Caco-2 (cell line): ENCODE measurements at places on chromosomes 5 and 9. TPM values are rescaled to one million over a fixed set of nuclear protein-coding genes. Genes with fewer than 3 reads are reported as not detected.

FGF18 gene
- 1.3 and 2.1 TPM in 2 replicates for total RNA-seq

DNA sequence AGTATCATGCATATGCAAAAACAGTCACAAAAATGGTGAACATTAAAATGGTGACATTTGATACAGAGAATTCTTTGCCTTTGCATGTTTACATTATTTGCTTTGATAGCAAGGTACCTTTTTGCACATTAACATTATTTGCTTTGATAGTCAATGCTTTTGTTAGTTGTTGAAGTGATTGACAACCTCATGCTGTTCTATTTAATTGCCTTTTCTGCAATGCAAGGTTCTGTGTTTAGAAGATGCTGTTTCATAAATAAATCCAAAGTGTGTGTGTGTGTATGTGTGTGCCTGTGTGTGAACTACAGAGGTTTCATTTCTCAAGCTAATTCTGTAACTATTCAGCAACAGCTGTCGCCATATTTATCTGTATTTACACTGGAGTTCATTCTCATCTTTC, 668.7 kb downstream of the NR2F1-AS1 start:
- no peak for DNase-seq

- no peak for DNase-seq
Measured at GRCh38 chr9:79408200-79408599, 163.6 kb upstream of the TLE4 start.

DNA sequence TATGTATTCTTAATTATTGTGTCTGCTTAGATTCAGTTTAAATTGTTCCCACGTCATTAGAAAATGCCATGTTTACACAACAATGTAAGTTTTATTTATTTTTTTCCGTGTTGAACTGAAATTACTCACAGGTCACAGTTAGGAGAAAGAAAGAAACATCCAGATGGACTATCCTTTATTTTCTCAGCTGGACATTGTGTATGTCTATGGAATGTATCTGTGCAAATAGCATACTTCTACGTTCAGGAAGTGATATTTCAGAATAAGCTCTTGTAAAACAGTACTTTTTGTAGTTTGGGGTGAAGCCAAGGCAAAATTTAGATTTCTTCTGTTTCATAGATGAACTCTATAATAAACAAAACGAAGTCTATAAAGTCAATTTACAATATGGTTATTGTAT, 249.0 kb upstream of the ZNF608 start:
- peak; percentile 26 for DNase-seq

RNF208 gene
- 6.3 and 6.5 TPM in 2 replicates for total RNA-seq

PCDHGC5 gene
- total RNA-seq = 0.21 and 0.25 TPM in 2 replicates

LVRN gene
- total RNA-seq = 0.27 and 0.42 TPM in 2 replicates

DNA sequence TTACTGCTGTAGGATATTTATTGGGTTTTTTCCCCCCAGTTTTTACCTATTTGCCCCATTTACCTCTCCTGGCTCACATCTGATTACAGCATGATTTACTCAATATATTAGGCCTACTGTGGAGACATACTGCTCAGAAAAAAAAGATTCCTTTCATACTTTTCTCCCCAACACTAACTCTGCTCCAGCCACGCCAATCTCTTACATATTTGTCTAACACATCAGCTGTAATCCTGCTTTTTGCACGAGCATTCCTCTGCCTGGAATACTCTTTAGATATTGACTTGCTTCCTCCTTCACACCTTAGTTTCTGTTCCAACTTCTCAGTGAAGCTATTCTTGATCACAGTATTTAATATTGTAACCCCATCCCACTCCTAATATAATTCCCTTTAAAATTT, 158.1 kb upstream of the VCAN start:
- DNase-seq = peak; percentile 7

- DNase-seq = no peak
Measured at GRCh38 chr5:5370059-5370774, 52.3 kb upstream of the ICE1 start.

- no peak for DNase-seq
Measured at GRCh38 chr5:111398013-111398412, 114.3 kb downstream of the STARD4 start.

NRARP gene
- total RNA-seq = 22.1 and 24.7 TPM in 2 replicates

DNA sequence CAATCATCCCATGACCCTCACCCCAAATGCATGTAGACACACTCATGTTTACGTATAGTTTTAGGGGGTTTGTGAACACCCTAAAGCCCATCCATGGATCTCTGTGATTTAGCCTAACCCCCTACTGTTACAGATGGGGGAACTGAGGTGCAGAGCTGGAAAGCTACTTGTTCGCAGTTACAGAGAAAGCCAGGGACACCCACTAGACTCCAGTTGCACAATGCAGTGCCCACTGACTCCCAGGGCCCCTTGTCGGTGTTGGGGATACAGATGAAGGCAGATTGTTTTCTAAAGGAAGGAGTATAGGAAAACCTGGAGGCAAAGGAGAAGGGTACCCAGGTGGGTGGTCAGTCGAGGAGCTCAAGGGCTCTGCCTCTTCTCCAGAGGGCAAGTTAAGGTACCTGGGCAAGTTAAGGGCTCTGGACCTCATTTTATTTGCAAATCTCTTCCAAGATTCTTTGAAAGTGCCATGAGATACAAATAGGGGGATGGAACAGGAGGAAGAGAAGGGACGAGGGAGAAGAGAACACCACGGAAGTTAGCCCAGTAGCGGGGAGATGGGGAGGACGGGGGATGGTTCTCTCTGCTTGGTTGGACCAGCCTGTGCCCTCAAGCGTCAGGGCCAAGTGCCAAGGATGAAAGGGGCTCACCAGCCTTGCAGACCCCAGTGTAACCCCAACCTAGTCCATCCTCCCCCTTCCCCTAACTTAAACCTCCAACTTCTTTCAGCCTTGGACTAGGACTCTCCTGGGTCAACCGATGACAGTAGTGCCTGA, 958 bp downstream of the MYOZ3 start:
- DNase-seq = no peak

GRCh38 chr5:118679264-118679940, 308.9 kb downstream of the DTWD2 start:
- DNase-seq = no peak

- no peak for DNase-seq
Measured at GRCh38 chr5:75651575-75652238, 40.5 kb downstream of the ANKDD1B start.

DNA sequence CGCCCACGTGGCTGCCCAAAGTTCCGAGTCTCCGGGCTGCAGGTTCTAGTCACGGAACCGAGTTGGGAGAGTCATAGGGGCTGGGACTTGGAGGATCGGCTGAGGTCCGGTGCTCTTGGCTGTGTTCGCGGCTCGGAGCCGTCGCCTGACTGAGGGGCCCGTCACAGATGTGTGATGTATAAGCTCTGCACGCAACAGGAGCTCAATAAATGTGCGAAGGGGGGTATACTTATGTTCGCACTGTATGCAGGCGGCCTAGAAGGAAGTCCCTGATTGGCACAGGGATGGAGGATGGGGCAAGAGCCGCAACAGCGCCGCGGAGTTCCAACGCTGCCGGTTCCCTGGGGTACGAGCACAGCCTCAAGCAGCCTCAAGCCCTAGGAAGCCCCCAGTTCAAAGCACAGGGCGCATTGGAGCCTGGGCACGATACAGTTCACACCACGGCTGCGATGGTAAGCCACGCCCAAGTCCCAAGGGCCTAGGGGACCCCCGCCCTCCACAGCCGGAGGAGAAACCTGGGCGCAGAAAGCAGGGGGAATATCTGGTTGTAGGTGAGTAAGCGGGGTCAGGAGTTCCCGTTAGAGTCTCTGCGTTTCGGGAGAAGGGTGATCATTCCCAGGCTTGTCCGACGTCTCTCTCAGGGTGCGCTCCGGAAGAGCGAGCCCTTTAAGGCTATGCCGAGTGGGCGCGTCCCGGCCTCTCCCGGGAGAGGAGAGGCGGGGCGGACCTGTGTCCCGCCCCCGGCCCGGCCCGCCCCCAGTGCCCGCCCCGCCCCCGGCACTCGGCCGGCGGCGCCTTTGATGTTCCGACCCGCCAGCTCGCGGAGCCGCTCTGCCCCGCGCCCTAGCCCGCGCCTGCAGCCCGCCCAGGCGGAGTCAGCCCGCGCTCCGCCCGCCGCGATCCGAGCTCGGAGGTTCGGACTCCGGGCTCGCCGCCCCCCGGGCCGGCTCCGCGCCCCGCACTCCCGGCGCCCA, at the start of gene TCF7:
TCF7 (plus strand) TSS at position 780 of the 974 bp plus-strand sequence. CDS start 226 bp downstream, outside the sequence.
- peak; percentile 88 for DNase-seq

DNA sequence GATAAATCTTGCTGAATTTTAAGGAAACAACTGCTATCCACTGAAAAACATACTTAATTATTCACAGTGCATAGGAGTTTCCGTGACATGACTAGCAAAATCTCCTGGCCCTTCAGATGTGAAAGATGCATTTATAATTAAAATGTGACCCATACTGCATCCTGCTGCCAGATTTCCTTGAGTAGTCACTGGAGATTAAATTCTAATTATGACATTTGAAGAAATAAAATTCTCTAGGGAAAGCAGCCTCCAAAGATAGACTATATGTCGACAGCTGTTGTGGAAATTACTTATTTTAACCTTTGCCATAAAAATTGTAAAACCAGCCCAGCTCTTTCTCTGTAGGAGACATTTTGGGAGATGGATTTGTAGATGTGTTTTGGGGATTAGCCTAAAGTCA, 193.6 kb upstream of the SMC2 start:
- DNase-seq = no peak

BTNL3 gene
- 0.14 TPM in 1 of 2 replicates, not detected in the other for total RNA-seq

DNA sequence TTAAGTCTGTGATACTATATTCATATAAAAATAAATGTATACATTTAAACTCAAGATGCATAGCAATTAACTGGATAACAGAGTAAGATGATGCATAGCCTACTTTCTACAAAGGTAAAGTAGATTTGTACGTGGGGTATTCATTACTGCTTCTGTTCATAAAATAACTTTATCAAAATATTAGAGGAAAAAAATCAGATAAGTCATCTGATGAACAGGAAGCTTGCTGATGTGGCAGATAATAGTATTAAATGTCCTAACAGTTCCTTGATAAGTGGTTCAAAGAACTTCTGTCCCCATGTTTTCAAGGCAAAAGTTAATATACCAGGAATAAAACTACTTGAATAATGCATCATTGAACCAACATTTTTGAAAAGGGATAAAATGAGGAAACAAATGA, 123.7 kb downstream of the NFIB start:
- DNase-seq = no peak

TXNDC8 gene
- total RNA-seq = not detected in 2 replicates

DNA sequence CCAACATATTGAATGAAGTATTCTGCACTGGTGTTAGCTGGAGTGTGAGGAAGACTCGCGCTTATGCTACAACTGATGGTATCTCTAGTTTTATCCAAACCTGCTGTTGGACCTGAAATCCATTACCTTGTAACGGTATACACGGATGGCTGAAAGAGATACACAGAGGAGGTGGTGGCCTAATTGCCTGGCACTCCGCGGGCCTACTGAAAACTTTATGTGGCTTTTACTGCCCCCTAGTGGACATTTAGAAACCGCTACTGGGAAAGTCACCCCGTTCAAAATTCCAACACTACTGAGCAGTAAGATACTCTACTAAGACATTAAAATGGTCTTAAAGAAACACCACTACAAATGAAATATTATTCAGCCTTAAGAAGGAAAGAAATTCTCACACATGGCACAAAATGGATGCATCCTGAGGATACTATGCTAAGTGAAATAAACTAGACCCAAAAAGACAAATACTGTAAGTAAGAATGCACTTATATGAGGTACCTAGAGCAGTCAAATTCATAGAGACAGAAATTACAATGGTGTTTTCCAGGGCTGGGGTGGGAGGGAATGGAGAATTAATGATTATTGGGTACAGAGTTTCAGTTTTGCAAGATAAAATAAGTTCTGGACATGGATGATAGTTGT, 100.4 kb downstream of the TTLL11 start:
- DNase-seq = peak; percentile 43

CAPSL gene
- total RNA-seq = not detected in 2 replicates
